Hippocampal formation (tissue), 2 donors: ENCODE measurements at places on chromosomes 12 and 14.

DNA sequence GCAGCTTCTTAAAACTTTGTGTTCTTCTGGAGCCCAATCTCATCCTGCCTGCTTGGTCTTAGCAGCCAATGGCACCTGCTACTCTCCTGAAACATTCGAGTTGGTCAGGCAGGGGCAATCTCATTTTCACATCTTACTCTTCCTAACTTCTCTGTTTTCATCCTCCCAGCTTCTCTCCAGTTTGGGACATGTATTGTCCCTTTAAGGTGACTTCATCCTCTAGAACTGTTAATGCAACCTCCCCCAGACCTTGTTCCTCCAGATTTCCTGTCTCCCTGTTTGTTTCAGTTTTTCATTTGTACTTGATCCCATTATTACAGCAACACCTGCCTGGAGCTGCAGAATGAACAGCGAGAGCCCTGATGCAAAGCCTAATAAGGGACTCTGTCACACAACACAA is 31.3 kb downstream of the SERPINA11 start:
- DNase-seq: no peak

DNA sequence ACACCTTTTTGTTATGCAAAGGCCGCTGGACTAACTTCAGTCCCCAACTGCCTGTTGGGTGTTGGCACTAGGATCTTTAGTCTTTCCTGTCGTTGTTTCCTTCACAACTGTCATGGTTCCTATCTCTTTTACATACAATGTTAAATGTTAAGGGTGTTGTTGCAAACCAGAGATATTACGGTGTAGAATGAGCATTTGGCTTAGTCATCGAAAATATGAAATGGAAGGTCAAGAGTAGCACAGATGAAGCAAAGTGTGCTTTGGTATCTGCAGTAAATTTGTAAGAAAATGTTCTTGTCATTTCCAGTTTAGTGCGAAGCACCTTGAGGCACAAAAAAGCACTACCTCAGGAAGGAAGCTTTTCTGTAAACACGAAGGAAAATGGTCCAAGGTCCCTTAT is 751.3 kb upstream of the LRFN5 start:
- no peak for DNase-seq

- no peak for DNase-seq
Observed at GRCh38 chr12:76123259-76124212, 39.1 kb upstream of the NAP1L1 start.

- no peak for DNase-seq
Observed at GRCh38 chr14:60164404-60164711, 840 bp downstream of the DHRS7 start.

- DNase-seq: no peak
Observed at GRCh38 chr12:123491056-123491455, 33.1 kb downstream of the SNRNP35 start.

DNA sequence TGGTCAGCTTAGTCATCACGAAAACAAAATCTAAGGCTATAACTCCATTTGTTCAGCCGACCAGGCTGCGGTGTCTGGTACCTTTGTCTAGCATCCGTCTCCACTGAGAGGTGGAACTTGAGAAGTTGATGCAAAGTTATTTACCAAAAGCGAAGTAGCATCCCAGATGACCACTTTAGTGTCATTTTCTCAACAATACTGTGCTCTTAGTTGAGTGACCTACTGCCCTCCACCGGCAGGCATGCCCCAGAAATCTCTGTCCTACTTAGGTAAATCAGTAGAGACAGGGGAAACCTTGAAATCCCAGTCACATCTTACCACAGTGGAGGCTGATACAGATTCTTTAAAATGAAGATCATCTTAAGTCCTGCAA is 1.3 kb upstream of the ST8SIA1 start:
- DNase-seq: no peak

GRCh38 chr12:46442239-46442638 is 69.7 kb upstream of the SLC38A2 start:
- DNase-seq: no peak

GRCh38 chr14:50801706-50802105 is 29.3 kb downstream of the NIN start:
- DNase-seq: no peak

DNA sequence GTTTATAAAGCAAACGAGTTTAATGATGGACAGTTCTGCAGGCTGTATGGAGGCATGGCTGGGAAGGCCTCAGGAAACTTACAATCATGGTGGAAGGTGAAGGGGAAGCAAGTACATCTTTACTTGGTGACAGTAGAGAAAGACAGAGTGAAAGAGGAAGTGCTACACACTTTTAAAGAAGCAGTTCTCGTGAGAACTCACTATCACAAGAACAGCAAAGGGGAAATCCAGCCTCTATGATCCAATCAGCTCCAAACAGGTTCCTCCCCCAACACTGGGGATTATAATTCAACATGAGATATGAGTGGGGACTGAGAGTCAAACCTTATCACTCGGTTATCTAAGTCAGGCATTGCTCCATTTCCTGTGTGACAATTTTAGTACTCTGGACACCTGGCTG is 189.9 kb upstream of the CNTN1 start:
- no peak for DNase-seq
